ENCODE measurements at places on chromosomes 13 and 19. TPM values are rescaled to one million over a fixed set of nuclear protein-coding genes. Genes with fewer than 3 reads are reported as not detected.

The PRSS57 gene
- total RNA-seq, result not detected

The ASF1B gene
- total RNA-seq, result 108 TPM

The ZNF235 gene
- total RNA-seq, result 4.2 TPM

The NAPSA gene
- total RNA-seq, result 0.24 TPM

The ZNF888 gene
- total RNA-seq, result 1.2 TPM

The PNMA8A gene
- 40.3 TPM for total RNA-seq

The CYP2A6 gene
- total RNA-seq, result not detected

The CRLF1 gene
- total RNA-seq, result 169 TPM

The OR7G2 gene
- not detected for total RNA-seq

The WTIP gene
- total RNA-seq, result 103 TPM

The OR4F17 gene
- not detected for total RNA-seq

The KXD1 gene
- 95.9 TPM for total RNA-seq

The RNF113B gene
- total RNA-seq, result not detected

The SIGLECL1 gene
- total RNA-seq, result not detected

The PSG3 gene
- 66.1 TPM for total RNA-seq

The ZNF730 gene
- 4.3 TPM for total RNA-seq

The ZNF723 gene
- not detected for total RNA-seq

The MCEMP1 gene
- total RNA-seq, result not detected

The KLK4 gene
- not detected for total RNA-seq

The KCNC3 gene
- 4.3 TPM for total RNA-seq

The MAP3K10 gene
- 21.7 TPM for total RNA-seq

The ZNF580 gene
- 17.4 TPM for total RNA-seq

The FLT1 gene
- not detected for total RNA-seq

The LILRA5 gene
- not detected for total RNA-seq

The MUC16 gene
- not detected for total RNA-seq

The ZNF837 gene
- 9.2 TPM for total RNA-seq

The ATP5F1D gene
- total RNA-seq, result 98.5 TPM

The CASP14 gene
- total RNA-seq, result not detected

The MRPL34 gene
- 19.0 TPM for total RNA-seq

The C3 gene
- 2.1 TPM for total RNA-seq

The DIAPH3 gene
- 13.7 TPM for total RNA-seq

Measured in G401 (cell line).